ENCODE measurements at places on chromosomes 7 and 10.

GRCh38 chr7:31814187-31814586 is 127.2 kb downstream of the PPP1R17 start:
- no peak for DNase-seq

DNA sequence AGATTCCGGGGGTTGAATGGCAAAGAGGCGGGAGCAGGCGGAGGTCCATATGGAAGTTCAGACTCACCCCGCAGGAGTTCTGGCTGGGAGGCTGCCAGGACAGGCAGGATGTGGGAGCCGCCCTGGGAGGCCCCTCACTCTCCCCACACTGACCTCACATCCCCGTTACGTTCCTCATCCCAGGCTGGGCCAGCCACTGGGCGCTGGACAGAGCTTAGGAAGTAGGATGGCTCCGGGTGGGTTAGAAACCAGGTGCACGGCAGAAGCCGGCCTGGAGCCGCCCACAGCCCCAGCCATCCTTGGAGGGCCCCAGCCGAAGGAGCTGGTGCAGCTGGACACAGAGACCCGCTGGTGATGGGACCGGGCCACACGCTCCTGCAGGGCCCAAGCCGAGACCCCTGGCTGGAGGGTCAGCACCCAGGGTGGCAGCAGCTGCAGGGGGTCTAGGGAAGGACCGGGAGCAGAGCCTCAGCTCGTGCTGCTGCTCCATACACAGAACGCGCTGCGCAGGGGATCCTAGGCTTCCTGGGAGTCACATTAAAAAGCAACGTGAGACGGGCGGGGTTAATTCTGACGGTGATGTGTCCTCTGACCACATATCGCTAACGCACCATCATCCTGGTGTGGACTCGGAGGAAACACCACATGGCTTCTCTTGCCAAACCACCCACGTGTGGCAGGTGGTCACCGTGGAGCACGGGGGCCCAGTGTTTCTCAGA is 98.6 kb upstream of the DIP2C start:
- DNase-seq: no peak

DNA sequence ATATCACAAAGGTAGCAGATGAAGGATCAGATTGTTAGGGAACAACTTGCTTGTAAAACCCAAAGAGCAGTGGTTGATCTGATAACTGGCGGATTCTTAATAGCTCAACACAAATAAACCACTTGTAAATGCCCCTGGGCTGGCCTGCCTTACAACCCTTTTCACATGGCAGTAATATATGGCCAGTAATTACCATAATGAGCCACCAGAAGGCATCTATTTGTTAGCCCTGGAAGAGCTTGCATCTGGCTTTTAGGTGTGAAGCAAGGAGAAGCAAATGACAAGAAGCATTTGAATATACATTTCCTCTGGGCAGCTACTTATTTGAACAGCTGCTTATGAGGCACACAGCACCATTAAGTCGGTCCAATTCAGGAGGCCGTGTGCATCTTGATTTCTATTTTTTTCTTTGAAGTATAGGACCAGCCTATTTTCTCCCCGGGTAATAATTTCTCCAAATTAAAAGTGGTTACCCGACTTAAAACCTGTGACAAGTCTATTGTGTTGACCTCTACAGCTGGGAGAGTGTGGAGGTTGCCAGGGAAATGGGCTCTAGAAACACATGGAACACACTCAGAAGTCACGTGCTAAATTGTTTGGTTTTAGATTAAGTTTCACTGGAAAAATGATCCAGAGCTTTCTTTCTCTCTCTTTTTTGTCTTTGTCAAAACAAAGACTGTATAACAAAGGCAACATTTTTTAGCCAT is 113.4 kb downstream of the SEM1 start:
- DNase-seq: no peak

- DNase-seq: no peak
These were observed 80.2 kb downstream of the KCND2 start for GRCh38 chr7:120353171-120353570.

DNA sequence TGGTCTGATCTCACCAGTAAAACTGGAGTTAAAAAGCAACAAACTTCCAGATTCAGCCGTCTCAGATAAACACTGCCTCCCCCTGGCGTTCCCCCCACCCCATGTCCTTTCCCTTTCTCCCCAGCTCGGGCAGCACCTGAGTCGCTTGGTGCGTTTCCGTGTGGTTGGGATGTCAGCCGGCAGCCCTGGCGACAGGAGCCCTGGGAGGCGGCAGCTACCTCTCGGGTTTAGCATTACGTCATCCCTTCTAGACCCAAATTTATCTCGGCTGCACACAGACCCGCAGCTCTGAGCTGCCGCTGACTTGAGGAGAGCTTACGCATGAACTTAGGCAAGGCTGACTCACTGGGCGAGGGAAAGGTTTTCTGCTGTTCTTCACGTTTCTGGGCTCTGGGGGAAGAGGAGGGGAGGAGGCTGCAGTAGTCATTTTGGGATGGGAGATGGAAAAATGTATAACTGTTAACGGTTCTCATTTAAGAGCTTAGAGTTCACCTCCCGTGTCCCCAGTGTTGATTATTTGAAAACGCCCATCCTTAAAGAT is 14.4 kb downstream of the MXI1 start:
- DNase-seq: peak; percentile 57

- DNase-seq: no peak
These were observed 123.0 kb downstream of the ANLN start for GRCh38 chr7:36512616-36513015.

GRCh38 chr10:127228195-127228787 is 31.9 kb upstream of the INSYN2A start:
- no peak for DNase-seq

GRCh38 chr10:107899075-107899474 is 734.6 kb upstream of the SORCS1 start:
- no peak for DNase-seq

GRCh38 chr10:86110156-86110786 is 256.3 kb downstream of the GRID1 start:
- no peak for DNase-seq

GRCh38 chr10:24707445-24707844 is 16.2 kb downstream of the ARHGAP21 start:
- DNase-seq: no peak

GRCh38 chr7:20399521-20399920 is 68.8 kb downstream of the ITGB8 start:
- no peak for DNase-seq

- DNase-seq: no peak
These were observed 492.9 kb upstream of the FOXK1 start for GRCh38 chr7:4189131-4189570.

GRCh38 chr7:140273417-140273816 is 96.6 kb upstream of the KDM7A start:
- no peak for DNase-seq

GRCh38 chr7:26406433-26406832 is 114.8 kb downstream of the SNX10 start:
- no peak for DNase-seq
